Iris pigment epithelial cell (primary cell): ENCODE measurements at places on chromosomes 7 and 10.

DNA sequence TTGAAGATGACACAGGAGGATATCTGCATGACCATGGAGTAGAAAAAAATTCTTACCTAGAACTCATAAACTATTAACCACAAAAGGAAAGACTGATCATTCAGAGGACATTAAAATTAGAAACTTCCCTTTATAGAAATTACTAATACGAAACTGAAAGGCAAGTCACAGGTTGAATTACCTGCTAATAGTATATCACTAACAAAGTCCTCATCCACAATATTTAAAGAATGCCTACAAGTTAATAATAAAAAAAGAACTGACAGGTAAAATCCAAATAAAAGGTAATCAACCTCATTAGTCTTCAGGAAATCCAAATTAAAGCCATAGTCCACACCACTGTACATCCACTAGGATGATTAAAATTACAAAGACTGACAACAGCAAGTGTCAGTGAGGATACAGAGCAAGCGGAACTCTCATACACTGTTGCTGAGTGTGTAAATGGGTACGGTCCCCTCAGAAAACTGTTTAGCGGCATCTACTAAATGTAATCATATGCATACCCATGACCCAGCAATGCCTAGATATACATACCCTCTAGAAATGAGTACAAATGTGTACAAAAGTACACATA lies 71.2 kb downstream of the ARHGAP21 start:
- DNase-seq = no peak

DNA sequence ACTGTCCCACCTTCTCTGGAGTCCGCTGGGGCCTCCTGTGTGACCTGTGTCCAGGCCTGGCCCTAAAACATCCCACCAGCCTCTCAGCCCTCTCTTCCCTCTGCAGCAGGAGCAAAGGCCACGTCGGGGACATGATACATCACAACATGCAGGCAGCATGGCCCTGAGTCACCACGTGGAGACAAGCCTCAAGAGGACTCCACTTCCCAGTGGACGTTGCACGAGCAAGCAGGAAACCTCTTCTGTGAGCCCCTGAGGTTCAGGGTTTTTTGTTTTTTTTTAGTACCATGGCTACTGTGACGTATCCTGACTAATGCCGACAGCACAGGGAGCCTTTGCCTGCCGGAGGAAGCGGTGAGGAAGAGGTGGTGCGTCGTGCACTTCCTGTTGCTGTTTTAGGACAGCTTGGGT lies 165.9 kb downstream of the DNAJB6 start:
- DNase-seq = peak; percentile 21

DNA sequence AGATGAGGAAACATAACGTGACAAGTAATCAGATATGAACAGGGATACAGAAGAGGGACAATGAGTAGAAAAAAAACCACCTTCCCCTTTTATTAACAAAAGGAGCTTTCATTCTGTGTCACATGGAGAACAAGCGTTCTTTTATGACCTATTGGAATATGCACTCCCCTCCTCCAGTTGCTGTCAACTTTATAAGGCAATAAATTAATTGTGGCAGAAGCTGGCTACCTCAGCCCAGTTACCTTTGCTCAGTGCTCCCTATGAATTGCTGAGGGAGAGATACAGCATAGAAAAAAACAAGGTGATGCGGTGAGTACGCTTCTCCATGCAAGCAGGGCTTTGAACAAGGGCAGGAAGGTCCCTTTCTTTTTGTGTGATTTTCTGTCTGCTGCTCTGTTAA lies at the start of gene MGAM2:
MGAM2 (plus strand) TSS at position 220 of the 400 bp plus-strand sequence. CDS start 5,156 bp downstream, outside the sequence.
- DNase-seq = no peak

DNA sequence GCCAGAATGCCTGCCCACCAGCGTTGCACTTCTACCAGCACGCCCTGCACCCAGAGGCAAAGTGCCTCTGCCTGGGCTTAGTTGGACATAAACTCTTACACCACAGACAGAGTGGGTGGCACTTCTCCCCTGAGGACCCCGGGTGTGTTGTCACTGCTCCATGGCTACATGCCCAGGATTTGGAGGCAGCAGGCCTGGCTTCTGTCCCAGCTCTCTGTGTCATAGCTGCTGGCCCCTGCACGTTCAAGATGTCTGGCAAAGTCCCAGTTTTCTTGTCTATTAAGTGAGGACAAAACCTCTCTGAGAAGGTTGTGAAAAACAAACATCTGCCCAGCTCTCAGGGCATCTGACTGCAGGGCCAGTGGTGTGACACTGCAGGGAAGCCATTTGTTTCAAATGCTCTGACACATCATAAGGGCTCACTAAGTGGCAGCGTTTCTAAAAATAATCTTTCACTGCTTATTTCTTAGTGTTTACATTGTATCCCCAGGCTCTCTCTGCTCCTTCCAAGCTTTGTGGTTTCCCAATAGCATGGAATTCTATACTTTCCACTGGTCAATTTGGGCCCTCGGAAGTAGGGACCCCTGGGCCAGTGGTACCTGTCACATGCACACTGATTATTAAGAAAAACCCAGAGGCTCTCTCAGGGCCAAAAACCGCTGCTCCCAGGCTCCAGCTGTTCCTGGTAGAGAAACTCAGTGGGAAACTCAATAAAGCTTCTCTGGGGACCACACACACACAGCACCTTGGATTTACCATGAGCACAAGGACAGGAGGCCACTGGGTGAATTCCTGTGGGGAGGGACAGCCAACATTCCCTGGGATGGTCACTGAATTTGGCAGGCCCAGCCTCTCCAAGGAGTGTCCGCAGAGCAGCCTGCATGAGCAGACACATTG lies 86.2 kb upstream of the ANLN start:
- peak; percentile 86 for DNase-seq

- DNase-seq = no peak
These were observed 4.6 kb downstream of the SH2B2 start for GRCh38 chr7:102291056-102291915.

GRCh38 chr7:25048444-25048834 lies 68.5 kb upstream of the OSBPL3 start:
- DNase-seq = no peak

DNA sequence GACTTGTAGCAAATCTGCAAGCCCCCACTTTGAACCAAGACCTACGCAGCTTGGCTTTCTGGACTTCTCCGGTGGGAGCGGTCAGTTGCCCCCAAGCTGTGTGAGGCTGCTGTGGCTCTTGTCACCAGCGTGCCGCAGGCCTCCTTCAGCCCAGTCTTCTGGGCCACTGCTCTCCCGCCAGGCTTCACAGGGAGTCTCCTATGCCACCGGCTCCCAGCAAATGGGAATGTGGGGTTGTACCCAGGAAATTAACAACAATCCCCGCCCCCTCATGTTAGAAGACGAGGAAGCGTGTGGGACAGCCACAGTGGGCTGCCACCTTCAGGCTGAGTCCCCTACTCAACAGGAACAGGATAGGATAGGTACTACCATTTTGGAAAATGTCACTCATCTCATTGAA lies 4.2 kb downstream of the WDR86 start:
- DNase-seq = no peak

DNA sequence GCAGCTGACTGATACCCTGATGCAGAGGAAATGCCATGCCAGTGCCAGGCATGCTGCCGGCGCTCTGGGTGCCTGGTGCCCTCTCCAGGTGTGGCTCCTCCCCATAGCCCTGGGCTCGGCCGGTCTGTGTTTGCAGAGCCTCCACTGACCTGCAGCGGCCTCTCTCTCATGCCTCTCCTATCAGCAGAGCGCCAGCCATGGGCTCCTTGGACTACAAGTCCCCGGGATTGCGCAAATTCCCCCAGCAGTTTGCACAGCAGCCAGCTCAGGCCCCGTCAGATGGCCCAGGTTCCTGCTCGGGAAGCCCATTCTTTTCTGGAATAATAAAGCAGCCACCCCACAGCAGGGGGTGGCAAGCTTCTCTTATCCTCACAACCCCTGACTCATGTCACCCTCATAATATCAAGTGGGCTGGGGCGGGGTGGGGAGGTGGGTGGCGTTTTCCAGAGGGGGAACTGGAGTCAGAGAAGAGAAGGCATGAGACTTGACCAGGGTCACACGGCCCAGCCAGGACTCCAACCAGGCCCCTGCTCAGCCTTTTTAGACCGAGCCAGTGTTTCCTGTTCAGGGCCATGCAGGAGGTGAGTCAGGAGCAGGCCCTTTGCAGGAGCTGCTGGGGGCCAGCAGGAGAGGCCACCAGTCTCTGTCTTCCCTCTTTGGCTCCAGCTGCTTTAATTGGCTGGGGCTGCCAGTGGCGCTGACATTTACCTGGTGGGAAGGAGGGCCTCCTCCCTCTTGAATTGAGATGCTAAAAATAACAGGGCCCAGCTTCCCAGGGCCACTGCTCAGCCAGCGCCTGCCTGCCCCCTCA lies 58.6 kb downstream of the ZMIZ1 start:
- peak; percentile 88 for DNase-seq

- DNase-seq = no peak
These were observed 236.4 kb downstream of the DNAJB6 start for GRCh38 chr7:157573244-157573643.

- DNase-seq = peak; percentile 40
These were observed 232.1 kb upstream of the SEMA3C start for GRCh38 chr7:81150951-81151361.

DNA sequence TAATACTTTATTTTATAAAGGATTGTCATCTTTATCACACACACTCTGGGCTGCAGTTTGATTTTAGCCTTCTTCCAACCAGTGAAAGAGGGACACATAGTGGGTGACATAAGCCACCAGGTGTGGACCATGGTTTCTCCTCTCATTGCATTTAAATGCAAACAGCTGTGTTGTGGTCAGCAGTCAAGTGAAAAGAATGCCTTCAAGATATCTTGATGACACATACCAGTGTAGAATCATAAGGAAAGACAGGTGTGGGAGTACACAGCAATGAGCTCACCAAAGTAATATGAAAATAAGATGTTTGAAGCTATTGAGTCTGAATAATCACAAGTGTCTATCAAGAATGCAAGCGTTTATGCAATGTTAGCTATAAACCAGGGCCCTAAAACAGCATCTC lies 580.0 kb downstream of the XPNPEP1 start:
- DNase-seq = peak; percentile 25

DNA sequence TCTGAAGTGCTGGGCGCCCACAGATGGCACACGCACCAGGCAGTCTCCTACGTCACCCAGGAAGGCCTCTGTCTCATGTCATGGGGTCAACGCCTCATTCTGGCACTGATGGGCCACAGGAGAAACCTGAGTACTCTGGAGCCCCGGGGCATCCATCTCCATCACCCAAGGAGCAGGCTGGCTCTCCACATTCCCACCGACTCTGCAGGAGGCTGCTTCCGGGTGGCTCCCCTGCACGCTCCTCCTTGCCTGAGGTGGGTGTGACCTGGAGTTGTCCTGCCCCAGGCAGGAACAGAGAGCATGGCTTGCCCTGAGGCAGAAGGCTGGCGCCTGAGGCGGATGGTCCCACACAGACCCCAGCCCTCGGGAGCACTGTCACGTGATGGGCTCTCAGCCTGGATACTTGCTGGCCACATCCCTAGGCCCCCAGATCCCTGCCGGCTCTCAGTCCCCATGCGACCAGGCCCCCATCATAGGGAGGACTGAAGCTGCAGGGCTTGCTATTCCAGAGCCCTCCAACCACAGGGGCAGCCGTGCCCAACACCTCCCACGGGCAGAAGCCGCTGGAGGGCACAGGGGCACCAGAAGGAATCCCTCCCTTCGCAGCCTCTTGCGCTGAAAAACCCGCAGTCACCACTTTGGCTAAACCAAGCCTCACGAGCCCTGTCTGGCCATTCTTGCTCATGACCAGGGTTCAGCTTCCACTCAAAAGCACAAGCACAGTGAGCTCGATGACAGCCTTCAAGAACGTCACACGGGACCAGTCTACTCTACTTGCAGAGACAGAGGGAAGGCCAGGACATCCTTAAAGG lies 80.7 kb downstream of the MAD1L1 start:
- no peak for DNase-seq

DNA sequence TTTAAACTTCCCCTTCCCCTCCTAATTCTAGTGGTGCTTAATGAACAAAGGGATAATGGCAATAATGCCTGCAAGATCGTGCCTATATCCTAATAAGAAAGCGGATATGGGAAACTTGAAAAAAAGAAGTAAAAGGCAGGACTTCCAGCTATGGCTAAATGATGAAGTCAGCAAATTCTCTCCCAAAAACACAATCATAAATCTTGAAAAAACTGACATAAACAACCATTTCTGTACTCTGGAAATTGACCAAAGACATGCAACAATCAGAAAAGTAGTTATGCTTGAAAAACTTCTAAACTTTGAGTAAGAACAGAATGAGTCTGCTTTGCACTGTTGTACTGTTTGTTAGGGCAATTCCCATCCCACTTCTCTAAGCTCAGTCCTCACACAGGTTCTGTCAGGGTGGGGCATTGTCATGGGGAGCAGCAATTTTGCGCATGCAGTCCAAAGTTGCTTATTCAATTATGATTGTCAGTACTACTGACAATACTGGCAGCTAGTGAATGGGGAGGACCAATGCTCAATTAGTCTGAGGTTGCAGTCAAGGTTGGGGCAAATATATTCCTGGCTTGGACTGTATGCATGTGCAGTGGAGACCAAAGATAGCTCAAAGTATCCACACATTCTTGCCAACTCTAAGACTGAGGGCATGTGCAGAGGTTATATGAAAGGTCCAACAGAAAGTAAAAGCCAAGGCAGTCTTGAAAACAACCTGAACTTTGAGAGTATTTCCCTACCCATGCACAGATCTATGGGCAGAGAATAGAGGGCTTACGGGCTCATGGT lies 34.1 kb upstream of the ARHGAP22 start:
- DNase-seq = no peak

DNA sequence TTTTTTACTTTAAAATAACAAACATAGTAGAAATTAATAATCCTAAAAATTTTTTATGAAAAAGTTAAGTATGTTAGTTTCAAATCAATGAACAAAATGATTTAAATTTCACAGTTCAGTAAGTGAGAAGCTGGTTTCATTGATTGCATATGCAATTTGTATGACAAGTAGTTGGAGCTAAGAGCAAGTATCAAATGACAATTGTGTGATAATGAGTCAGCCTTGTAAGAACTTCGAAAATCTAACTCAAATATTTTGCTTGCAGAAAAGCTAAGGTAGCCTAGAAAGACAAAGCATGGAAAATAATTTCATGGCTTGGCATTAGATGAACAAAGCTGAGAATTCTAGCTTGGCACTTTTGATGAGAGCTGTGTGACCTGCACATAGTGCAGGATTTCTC lies 111.5 kb downstream of the HDAC9 start:
- DNase-seq = peak; percentile 73

DNA sequence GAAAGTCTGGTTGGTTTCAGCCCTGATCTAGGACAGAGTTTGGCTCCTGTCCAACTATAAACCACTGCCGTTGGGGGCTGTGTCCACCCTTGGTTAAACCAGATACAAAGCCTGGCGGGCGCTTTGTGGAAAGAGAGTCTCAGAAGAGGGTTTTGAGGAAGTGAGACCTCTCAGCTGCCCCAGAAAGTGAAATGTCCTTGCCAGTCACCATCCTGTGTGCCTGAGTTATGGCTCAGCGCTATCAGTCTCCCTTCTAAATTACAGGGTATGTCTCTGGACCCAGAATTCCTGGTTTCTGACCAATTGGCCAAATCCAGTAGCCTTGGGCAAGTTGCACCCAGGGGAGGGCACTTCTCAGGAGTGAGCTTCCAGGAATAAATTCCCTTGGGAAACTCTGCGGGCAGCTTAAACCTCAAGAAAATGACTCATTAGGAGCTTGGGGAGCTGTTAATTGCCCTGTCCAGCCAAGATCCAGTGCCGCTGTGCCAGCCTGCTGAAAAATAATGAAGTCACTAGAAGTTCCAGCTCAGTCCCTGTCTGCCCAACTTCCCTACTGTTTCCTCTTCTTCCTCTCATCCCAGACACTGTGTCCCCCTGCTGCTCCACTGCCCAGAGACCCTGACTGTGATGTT lies 66.7 kb upstream of the PDZD8 start:
- no peak for DNase-seq
